H7 (cell line): ENCODE measurements at places on chromosomes 1 and 21. TPM values are rescaled to one million over a fixed set of nuclear protein-coding genes. Genes with fewer than 3 reads are reported as not detected.

Gene SPRR2F
- total RNA-seq = not detected in 2 replicates

Gene AKR7A3
- total RNA-seq = 0.69 and 1.8 TPM in 2 replicates

Gene TCHHL1
- total RNA-seq = not detected in 2 replicates

Gene CD52
- 5.1 and 8.3 TPM in 2 replicates for total RNA-seq

GRCh38 chr1:44012941-44013609 is 18.2 kb downstream of the SLC6A9 start:
- no peak for DNase-seq

Gene C1orf141
- not detected in 2 replicates for total RNA-seq

DNA sequence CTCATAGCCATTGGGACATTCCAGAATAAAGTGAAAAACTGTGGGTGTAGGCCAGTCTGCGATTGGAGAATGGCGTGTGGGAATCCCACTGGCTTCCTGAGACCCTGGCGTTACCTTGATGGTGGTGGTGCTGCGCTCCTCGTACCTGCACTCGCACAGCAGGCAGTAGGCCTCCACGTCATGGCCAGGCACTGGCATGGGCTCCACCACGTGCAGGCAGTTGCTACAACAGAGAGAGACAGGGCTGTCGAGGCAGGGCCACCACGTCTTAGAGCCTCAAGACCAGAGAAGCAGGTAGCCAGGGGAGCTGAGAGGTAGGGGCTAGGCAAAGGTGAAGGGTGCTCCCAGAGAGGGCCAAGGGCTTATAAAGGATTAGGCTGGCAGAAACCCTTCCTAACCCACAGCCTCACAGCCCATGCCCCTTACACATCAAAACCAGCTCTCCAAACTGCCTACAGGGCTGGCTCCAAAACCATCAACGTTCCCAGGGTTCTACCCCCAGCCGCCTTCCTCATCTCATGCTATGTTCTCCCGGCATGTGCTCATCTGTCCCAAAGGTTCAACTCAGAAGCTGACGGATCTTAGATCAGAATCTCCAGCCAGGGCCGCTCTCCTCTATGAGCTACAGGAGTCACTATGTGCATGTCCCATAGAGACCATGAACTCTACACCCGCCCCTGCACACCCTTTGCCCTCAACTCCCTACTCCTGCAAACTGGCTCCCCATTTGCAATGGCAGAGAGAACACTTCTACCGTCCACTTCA is 7.5 kb downstream of the TMEM9 start:
- DNase-seq = no peak

- DNase-seq = no peak
Measured at GRCh38 chr1:24584171-24584647, 28.3 kb downstream of the NCMAP start.

- no peak for DNase-seq
Measured at GRCh38 chr1:206812471-206812870, 40.2 kb upstream of the IL10 start.

GRCh38 chr1:109776206-109776835 is 12.6 kb upstream of the EPS8L3 start:
- DNase-seq = no peak

Gene PTAFR
- total RNA-seq = 0.55 and 0.81 TPM in 2 replicates

Gene ATXN7L2
- total RNA-seq = 9.6 and 9.9 TPM in 2 replicates

Gene ZNF697
- total RNA-seq = 17.3 and 20.1 TPM in 2 replicates

Gene SOX13
- total RNA-seq = 94.4 and 120 TPM in 2 replicates

Gene CTTNBP2NL
- 9.7 and 15.3 TPM in 2 replicates for total RNA-seq

DNA sequence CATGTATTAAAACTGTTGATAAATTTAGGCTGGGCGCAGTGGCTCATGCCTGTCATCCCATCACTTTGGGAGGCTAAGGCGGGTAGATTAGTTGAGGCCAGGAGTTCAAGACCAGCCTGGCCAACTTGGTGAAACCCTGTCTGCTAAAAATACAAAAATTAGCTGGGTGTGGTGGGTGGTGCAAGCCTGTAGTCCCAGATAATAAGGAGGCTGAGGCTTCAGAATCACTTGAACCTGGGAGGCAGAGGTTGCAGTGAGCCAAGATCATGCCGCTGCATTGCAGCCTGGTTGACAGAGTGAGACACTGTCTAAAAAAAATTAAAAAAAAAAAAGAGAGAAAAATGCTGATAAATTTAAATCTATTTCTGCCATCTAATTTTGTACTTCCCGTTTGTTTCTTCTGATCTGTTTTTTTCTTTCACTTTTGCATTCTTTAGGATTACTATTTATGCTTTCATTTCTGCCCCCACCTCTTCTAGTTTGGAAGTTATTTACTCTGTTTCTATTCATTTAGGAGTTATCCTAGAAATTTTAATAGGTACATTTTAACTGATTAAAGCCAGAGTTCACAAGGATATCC is 3.2 kb upstream of the DENND1B start:
- no peak for DNase-seq

GRCh38 chr1:46721204-46721603 is 2.3 kb upstream of the EFCAB14 start:
- DNase-seq = no peak

DNA sequence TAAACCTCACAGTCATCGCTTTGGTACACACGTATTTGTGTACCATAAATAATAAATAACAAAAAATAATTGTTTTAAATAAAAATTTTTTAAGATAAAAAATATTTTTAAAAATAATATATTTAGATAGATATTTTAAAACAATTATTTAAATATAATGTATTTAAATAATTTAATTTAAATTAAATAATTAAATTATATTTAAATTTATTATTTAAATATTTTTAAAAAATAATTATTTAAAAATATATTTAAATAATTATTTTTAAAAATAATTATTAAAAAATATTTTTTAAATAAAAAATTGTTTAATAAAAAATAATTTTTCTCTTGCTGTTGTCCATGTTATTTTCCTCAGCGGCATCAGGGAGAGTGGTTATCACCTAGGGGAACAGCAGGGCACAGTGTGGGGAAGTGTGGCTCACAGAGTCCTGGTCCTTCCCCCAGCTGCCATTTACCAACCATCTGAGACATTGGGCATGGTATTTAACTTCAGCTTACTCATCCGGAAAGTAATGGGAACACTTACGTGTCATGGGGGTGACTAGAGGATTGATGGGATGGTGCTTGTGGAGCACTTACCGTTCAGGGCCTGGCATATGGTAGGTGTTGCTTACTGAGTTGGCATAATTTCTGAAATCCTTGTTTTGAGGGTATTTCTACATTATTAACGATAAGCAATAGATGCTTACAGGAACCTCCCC is 92.9 kb upstream of the TSPAN2 start:
- DNase-seq = no peak

GRCh38 chr1:41341365-41341683 is 19.9 kb upstream of the FOXO6 start:
- DNase-seq = no peak

GRCh38 chr1:93814795-93815340 is 64.1 kb downstream of the DNTTIP2 start:
- peak; percentile 18 for DNase-seq

Gene TAS1R1
- 0.10 and 0.15 TPM in 2 replicates for total RNA-seq

DNA sequence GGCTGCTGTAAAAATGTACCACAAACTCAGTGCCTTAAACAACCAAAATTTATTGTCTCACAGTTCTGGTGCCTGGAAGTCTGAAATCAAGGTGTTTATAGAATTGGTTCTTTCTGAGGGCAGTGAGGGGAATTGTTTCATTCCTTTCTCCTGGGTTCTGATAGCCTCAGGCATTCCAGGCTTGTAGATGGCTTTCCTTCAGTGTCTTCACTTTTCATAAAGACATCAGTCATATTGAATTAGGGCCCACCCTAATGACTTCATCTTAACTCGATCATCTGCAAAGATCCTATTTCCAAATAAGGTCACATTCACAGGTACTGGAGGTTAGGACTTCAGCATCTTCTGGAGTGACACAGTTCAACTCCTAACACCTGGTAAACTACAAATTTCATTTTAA is 15.0 kb downstream of the CDKN2C start:
- DNase-seq = no peak

DNA sequence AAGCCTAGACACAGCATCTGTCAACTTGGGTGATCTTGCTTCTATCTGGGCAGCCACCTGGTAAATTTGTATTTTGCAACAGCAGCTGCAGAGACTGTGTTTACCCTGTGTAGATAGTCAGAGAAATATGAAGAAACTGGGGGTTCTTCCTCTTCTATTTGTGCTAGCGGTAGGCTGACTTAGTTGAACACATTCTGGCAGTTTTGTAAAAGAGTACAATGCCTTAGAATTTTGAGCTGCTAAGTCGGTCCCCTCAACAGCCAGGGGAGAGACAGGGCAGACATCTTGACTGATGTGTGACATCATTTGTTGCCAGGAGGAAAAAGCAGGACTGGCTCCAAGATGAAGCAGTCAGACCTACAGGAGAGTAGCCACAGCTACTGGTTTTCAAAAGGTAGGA is 53.7 kb downstream of the KCNJ6 start:
- DNase-seq = peak; percentile 73

DNA sequence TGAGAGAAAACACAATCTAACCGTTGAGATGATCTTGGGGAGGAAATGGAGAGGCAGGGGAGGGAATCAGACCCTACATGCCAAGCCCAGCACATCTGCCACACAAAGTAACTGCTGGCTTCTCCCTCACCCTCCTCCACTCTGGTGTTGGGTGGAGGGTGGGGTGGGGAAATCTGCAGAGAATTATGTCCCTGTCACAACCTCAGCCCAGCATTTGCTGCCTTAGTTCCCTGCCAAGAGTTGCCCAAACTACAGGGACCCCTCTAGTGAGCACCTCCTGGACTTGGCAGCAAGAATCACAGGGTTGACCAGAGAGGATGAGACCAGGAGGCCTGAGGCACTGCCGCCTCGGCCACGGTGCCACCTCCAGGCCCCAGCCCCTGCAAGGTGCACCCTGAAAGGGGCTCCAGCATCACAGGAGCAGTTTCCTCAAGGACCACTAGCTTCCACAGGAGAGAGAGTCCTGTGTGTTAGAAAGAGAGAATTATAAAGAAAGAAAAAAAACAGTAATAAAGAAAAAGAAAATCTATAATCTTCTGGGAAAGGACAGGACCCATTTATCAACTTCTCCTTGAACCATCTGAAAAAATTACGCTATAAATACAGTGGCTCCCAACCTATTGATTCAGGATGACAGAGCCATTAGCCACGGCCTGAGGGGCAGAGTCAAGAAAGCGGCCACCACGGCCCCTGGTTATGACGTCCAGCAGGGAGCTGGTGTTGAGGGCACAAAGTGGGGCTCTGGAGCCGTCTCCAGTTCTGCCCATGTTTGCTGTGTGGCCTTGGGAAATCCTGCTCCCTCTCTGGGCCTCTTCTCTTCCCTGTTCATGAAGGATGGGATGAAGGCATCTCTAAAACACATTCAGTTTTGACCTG is 451.7 kb downstream of the MATN1 start:
- no peak for DNase-seq

DNA sequence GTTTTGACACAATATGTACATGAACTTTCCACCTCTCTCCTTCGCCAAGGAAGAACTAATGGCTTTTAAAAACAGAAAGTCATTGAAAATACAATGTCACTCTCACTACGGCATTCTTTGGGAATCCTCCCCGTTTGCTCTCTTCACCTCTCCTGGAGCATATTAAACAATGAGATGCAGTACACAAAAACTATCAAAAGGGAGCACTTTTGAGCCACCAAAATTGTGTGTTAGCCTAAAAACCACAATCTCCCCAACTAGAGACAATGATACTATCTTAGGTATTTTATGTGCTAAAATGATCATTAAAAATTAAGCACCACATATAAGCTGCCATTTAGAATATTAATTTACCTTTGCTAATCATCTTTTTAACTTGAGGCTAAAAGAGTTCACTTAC is 425.5 kb downstream of the KCTD3 start:
- no peak for DNase-seq

- peak; percentile 23 for DNase-seq
Measured at GRCh38 chr1:12591267-12591938, 26.6 kb downstream of the DHRS3 start.
